ENCODE measurements at places on chromosomes 5 and 9.

- no peak for DNase-seq
Observed at GRCh38 chr9:99478469-99479027, 256.5 kb downstream of the SEC61B start.

DNA sequence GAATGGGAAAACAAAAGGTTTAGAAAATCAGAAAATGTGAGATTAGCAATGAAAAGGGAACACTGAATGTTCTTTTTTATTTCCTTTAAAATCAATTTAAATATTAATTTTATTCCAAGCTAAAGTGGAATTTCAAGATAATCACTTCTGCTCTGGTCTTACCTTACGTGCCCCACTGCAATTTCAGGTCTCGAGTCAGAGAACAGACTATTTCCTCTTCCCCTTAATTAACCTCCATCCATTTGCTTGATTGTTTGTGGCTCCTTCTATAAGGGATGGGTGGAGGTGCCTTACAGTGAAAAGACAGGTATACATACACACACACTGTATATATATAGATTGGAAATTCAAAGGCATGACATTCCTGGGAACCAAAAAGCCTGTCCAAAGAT, 137.1 kb downstream of the SUSD1 start:
- DNase-seq: no peak

- no peak for DNase-seq
Observed at GRCh38 chr9:134688661-134689320, 47.2 kb downstream of the COL5A1 start.

GRCh38 chr5:155884041-155884440, 442.9 kb upstream of the SGCD start:
- DNase-seq: no peak

DNA sequence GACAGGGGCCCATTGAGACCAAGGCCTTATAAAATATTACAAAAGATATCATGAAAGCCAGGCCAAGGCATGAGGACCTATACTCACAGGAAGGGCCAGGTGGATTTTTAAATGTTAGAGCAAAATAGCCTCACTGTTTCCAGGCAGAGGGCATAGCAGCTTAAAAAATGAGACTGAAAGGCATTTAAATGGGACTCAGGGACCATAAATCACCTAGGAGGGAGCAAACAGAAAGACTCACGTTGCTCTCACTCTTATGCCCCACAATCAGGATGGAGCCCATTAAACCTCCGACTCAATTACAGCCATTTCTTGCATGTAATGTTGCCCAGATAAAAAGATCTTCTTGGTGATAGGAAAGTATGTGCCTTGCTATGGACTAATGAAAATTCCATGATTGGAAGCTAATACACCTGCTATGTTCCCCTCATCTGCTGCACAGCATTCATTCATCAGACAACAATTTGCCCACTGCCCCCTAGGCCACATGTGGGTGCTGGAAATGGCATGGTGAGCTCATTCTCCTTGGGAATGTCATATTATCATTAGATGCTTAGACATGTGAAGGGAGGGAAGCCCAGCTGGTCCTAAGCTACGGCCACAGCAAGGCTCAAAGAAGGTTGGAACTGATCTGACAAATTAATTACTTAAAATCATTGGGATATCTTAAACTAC, 128.6 kb upstream of the GRIA1 start:
- DNase-seq: no peak

GRCh38 chr9:92680166-92681119, 10.5 kb upstream of the IPPK start:
- DNase-seq: no peak

- no peak for DNase-seq
Observed at GRCh38 chr5:116371935-116372334, 202.7 kb downstream of the SEMA6A start.

GRCh38 chr5:94613583-94613982, 4.8 kb downstream of the KIAA0825 start:
- DNase-seq: no peak

- DNase-seq: no peak
Observed at GRCh38 chr5:53874409-53874808, 314.0 kb downstream of the NDUFS4 start.

DNA sequence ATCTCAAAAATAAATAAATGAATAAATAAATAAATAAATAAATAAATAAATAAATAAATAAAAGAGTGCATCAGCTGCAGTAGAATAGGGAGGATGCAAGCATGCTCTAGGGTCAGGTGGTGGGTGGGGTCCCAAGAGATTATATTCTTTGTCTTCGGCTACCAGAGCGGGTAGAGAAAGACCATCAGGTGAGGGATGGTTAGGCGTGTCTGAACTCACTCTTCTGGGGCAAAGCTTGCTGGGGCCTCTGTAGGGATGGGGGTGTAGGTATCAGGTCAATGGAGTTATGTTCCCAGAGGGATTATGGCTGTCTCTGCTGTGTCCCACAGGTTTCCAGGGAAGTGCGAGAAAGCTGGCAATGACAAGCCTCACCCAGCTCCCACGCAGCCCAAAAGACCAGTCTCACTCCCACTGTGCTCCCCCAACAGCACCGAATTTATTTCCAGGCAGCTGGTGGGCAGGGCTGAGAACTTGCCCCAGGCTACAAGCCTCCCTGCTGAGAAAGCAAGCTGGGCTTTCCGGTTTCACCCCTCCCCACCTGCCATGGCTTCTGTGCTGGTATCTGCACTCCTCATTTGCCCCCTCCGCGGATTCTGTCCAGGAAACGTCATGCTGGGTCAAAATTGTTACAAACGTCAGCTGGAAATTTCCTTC, 180.8 kb downstream of the LURAP1L start:
- DNase-seq: no peak

DNA sequence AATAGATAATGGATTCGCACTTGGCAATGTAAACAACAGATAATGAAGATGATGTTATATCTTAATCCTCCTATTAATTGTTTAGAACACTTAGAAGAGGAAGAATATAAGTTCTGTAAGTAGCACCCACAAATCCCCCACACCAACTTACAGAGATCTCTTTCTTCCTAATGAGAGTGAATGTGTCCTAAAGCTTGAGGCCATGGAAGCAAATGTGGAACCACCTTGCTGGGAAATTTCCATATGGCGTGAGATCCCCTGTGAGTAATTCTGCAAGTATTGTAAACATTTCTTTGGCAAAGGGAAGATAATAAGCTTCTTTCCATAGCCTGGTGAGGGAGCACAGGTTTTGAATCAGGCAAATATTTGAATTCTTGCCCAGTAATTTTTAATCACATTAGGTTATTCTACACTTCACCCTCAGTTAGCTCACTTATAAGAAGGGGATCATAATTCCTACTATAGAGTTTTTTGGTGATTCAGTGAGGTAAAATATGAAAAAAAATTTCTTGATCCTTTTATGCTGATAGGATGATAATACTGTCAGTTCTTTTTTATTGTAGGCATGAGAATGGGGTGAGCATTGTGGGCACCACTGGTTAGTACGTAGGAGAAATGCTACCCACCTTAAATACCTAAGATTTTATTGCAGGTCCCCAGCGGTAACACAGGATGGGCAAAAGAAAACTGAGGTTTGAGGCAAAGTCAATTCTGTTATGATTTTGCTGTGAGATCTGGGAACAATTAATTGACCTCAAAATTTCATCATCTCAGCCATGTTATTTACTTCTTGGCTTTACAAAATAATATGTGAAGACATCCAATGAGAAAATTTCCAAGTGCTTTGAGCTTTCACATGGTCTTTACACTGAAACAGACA, 574.8 kb downstream of the PSAT1 start:
- no peak for DNase-seq

DNA sequence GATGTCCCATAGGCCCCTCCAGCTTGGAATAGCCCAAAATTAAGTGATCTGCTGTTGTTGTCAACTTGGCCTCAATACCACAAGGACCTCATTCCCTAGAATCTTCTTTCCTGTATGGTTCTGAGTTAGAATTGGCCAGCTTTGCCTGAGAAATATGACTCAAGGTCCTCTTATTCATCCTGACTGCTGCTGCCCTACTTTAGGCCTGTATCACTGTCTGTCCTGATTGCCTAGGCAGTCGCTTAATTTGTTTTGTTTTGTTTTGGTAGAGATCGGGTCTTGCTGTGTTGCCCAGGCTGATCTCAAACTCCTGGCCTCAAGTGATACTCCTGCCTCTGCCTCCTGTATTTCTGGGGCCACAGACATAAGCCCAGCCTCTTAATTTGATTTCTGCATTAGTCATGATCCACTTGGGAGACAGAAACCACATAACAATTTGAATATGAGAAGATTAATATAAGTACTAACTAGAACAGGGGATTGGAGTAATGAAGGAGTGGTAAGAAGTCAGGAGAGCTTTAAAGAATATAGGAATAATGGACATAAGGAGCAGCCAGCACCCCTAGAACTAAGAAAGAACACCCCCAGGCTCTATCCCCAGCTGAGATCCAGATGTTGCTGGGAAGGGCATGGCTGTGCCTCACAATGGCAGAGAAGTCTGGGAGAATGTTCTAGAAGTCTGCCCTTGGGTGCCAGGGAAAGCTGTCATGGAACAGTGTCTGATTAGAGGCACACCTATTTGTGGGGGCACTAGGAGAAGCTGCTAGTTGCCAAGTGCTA, 4.6 kb downstream of the TEX53 start:
- DNase-seq: no peak

GRCh38 chr5:121762426-121762825, 89.3 kb upstream of the FTMT start:
- DNase-seq: no peak

DNA sequence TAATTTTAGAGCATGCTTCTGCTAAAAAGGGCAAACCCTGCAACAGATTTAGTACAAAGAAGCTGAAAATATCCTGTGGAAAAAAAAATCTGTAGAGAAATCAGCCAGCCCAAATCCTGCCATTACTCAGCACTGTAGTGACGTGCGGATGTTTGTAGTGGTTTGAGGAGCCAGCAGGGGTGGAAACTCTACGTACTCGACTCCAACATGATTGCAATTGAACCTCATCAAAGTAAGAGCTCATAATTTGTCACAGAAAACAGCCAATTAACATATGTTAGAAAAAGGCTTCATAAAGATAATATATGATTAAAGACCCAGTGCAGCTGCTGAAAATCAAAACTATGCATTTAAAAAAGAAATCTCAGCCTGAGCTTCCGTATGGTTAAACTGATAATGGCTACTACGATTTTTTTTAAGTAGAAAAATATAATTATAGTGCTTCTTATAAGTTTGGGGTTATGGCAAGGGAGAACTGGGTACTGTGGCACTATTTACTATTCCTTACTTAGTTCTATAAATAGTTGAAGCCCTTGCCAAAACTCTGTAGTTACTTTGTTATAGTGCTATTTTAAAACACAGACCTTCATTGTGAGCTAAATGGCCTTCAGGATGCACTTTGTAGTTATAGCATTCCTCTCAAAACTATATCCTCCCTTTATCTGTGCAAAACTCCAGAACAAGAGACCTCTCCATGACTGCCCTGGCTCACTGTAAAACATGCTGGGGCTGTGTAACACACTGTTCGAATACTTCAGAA, 49.4 kb downstream of the MEF2C start:
- no peak for DNase-seq

DNA sequence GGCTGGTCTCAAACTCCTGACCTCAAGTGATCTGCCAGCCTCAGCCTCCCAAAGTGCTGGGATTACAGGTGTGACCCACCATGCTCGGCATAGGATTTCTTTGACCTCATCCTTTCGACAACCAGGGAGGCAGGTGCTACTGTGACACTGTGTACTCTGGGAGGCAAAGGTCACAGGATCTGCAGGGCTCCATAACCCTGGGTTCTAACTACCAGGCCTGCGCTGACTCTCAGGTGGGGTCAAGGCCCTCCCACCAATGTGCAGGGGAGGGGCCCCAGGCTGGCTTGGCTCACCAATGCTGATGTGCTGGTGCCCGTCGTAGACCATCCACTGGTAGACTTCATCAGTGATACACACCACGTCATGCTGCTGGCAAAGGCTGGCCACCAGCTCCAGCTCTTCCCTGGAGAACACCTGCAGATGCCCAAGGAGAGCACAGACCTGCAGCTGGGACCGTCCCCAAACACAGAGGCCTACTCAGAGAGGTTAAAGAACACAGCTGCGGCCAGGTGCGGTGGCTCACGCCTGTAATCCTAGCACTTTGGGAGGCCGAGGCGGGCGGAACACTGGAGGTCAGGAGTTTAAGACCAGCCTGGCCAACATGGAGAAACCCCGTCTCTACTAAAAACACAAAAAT, 7.0 kb upstream of the SPOUT1 start:
- DNase-seq: no peak

DNA sequence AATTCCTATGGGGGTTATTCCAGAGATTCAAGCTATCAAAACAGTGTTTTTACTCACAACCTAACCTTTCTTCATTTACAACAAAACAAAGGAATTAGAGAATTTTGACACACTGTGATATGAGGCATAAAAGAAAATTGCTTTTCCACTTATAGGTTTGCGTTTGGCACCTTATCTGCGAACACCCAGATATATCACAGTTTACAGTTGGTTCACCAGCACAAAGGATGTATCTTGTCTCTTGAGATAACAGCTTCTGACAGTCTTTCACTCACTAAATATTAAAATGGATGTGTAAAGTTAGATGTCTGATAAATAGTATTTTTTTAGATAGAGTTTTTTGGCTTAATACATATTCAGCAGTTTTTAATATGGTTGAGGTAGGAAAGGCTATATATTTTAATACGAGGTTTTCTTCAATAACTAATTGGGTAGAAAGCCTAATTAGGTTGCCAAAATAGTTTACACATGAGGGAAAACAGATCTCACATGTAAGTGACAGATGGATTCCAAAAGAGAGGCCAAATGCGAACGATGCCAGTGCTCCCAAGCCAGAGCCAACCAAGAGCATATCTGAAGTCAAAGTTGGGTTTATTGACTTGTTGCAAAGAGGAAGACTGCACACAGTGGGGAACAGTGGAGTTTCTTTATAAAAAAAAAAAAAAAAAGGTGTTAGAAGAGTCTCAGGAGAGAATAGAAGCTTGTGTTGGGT, 1495.2 kb downstream of the MAT2B start:
- DNase-seq: no peak

DNA sequence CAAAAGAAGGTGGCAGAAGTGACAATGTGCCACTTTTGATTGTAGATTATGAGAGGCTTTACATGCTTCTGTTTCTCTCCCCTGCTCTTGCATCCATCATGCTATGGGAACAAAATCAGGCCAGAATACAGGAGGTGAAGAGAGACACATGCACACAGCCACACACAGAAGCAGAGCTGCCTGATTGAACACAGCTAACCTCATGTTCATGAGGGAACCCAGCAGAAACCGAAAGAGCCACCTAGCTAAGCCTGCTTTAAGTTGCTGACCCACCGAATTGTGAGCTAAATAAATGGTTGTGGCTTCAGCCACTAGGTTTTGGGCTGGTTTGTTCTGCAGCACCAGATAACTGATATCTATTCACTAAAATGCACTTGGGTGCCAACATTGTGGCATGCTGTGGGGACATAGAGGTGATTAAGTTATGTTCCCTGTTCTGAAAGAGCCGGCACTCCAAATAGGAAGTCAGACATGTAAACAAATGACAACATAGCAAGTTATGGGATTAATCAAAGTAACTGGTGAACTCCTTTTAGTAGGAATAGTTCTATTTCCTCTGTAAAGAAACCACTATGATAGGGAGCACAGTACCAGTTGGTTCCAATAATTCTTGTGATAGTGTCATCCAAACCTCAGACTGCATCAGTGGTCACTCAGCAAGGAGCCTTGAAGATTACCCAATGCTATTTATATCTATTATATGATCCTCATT, 93.6 kb upstream of the TNC start:
- no peak for DNase-seq
